Cortex of kidney (tissue), 1 donor: ENCODE measurements at places on chromosomes 3 and 15.

GRCh38 chr3:10557781-10558373 lies 52.5 kb upstream of the ATP2B2 start:
- DNase-seq = no peak

GRCh38 chr3:172154768-172155664 lies 115.6 kb downstream of the FNDC3B start:
- no peak for DNase-seq

DNA sequence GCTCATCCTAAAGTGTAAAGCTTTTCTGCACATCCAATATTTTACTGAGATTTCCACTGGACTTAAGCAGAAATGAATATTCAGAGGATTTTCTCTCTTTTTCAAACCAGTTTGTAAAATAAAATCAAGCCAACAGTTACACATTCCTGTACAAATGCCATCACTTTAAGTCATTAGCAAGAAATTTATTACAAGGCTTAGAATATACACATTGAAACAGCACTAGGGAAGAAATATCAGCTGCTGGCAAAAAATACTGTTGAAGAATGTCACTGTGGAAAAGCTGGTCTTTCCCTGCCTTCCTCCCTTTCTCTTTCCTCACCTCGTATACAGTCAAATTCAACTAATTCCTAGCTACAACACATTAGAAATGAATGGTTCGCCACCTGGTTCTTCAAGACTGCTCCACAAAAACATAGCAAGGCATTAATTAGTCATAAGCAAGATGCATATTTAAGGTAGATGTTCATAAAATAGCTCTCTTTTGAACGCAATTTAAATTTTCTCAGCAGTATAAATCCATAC lies 21.3 kb downstream of the PLOD2 start:
- DNase-seq = no peak

GRCh38 chr3:74067296-74067695 lies 442.6 kb upstream of the PDZRN3 start:
- no peak for DNase-seq

DNA sequence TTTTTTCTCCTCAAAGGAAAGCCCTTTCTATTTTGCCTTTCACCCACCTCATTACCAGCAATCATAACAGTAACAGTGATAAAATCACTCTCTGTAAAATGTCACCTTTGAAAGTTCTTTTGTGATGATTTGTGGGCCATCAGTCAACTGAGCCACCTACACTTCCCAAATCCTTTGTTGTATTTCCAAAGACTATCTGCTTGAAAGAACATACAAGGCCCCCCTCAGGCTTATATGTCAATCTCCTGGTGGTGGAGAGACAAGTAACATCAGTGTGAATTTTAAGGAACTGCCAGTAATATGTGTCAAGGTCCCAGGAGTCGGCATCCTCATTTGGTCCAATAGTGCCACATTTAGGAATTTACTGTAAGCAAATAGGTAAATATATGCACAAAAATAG lies 161.1 kb upstream of the EOMES start:
- no peak for DNase-seq

GRCh38 chr15:77195586-77195985 lies 124.7 kb upstream of the TSPAN3 start:
- DNase-seq = no peak

GRCh38 chr15:65245096-65245856 lies 34.0 kb upstream of the CILP start:
- DNase-seq = no peak

GRCh38 chr3:187021748-187022402 lies 91.5 kb downstream of the ST6GAL1 start:
- DNase-seq = no peak

DNA sequence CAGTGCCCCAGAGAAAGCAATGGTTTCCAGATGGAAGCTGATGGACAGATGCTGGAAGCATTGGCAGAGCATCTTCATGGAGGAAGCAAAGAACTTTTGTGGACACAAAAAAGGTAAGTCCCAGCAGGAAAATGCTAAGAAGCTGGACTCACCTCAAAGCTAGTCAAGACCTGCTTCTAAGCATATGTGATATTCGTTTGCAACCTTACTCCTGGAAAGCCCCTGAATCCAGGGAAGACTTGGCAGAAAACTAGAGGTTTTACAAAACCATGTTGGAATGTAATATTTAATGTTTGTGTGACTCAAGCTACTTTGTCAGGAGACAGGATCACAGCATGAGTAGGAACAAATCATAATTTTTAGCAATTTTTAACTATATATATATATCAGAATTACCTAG lies 288.2 kb downstream of the BCHE start:
- DNase-seq = no peak

GRCh38 chr3:66898155-66898554 lies 100.0 kb upstream of the KBTBD8 start:
- DNase-seq = no peak
